Upper lobe of right lung (tissue), 1 donor: ENCODE measurements at places on chromosomes 5 and 9.

GRCh38 chr5:10849278-10849677 lies 88.2 kb upstream of the DAP start:
- no peak for DNase-seq

DNA sequence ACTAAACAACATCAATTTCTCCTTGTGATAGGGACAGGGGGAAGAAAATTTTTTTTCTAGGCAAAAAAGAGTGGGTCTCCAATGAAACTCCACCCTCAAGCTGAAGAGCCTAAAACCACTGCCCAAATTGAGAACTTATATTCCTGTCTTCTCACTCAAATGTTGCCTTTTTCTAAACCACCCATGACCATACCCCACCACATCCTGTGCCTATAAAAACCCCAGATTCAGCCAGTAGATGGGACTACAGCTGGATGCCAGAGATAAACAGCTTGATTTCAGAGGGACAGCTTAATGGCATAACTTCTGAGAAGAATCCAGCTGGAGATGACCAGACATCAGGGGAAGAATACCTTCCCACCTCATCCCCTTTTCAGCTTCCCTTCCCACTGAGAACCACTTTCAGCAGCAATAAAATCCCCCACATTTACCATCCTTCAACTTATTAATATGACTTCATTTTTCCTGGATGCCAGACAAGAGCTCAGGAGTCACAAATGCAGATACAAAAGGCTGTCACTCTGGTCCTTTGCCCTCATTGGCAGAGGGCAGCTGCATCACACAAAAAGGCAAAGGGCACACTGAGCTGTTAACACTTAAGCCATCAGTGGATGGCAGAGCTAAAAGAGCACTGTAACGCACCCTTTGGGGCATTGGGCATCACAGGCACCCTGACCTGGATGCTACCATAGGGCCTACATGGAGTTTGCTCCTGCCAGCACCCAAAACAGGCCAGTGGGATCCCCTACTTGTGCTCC lies 972.5 kb upstream of the CTNND2 start:
- no peak for DNase-seq

- no peak for DNase-seq
Measured at GRCh38 chr5:132058646-132059042, 1.8 kb upstream of the IL3 start.

GRCh38 chr5:99004960-99005359 lies 76.2 kb upstream of the CHD1 start:
- DNase-seq = no peak

DNA sequence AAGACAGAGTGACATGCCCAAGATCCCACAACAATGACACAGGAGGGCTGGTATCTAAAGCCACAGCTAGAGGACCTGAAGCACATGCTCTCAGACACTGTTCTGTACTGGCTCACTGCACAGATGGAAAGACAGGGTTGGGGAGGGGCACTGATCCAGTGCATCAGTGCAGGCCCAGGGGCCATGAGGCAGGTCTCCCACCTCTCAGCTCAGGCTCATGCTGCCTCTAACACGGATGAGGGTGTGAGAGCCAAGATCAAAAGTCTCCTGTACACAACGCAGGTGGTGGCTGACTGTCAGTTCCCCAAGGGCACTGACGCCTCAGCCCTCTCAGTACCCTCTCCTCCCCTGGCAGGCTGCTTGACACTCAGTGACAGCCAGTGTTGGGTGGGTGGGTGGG lies 10.9 kb downstream of the RAPGEF1 start:
- no peak for DNase-seq

GRCh38 chr5:159735036-159735435 lies 181.2 kb upstream of the ADRA1B start:
- DNase-seq = no peak

- DNase-seq = no peak
Measured at GRCh38 chr9:136140046-136140445, 21.4 kb upstream of the TMEM250 start.
